ENCODE measurements at places on chromosomes 12 and 14. TPM values are rescaled to one million over a fixed set of nuclear protein-coding genes. Genes with fewer than 3 reads are reported as not detected.

Gene ALG10B
- 1.3 TPM for total RNA-seq

Gene SRRM4
- total RNA-seq = not detected

Gene OR4L1
- not detected for total RNA-seq

Gene LRRK2
- not detected for total RNA-seq

Gene TCL1B
- not detected for total RNA-seq

Gene ERP27
- total RNA-seq = not detected

Gene CCND2
- total RNA-seq = 110 TPM

Gene BRF1
- 46.8 TPM for total RNA-seq

Gene GALNT9
- total RNA-seq = 0.10 TPM

Gene NOVA1
- total RNA-seq = 0.31 TPM

Gene BEST3
- total RNA-seq = 0.61 TPM

Gene ARHGAP5
- 27.1 TPM for total RNA-seq

Gene OTUB2
- 1.5 TPM for total RNA-seq

Gene FAM234B
- 44.1 TPM for total RNA-seq

Gene SOS2
- 7.9 TPM for total RNA-seq

Gene EGLN3
- 4.8 TPM for total RNA-seq

Gene GYS2
- total RNA-seq = not detected

Gene ARHGAP9
- total RNA-seq = 0.18 TPM

Gene AMN
- total RNA-seq = not detected

Gene KTN1
- 92.4 TPM for total RNA-seq

Gene NRIP2
- total RNA-seq = not detected

Gene SOX5
- not detected for total RNA-seq

Gene SLCO1B1
- total RNA-seq = not detected

Gene CYP27B1
- 0.18 TPM for total RNA-seq

Gene LRP1
- 19.3 TPM for total RNA-seq
